ENCODE measurements at places on chromosomes 5 and 9. TPM values are rescaled to one million over a fixed set of nuclear protein-coding genes. Genes with fewer than 3 reads are reported as not detected.

The GRM6 gene
- not detected for total RNA-seq

The KDM4C gene
- 20.2 TPM for total RNA-seq

The FGF18 gene
- total RNA-seq: 0.61 TPM

GRCh38 chr5:156896546-156896945, 46.5 kb downstream of the PPP1R2B start:
- no peak overlapping the region for H3K27ac ChIP-seq
- no peaks in the 10 kb centered on the region for H3K4me1 ChIP-seq
- no peak for DNase-seq

DNA sequence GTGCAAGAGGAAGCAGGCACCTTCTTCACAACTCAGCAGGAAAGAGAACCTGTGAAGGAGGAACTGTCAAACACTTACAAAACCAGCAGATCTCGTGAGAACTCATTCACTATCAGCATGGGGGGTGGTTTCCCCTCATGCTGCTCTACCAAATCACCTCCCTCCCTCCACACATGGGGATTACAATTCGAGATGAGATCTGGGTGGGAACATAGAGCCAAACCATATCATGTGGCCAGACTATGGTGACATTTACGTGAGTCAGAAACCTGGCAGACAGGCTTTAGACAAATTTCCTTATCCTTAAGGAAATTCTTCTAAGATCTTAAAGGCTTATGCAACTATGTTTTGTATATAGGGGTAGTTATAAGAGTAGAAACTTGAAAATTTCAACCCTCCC, 8.7 kb upstream of the AOPEP start:
- H3K27me3 ChIP-seq: peaks cover 7% of the 10 kb centered on the region
- no peak overlapping the region for H3K4me3 ChIP-seq
- H3K27ac ChIP-seq: no peak overlapping the region
- H3K4me1 ChIP-seq: peaks cover 13% of the 10 kb centered on the region
- DNase-seq: no peak

DNA sequence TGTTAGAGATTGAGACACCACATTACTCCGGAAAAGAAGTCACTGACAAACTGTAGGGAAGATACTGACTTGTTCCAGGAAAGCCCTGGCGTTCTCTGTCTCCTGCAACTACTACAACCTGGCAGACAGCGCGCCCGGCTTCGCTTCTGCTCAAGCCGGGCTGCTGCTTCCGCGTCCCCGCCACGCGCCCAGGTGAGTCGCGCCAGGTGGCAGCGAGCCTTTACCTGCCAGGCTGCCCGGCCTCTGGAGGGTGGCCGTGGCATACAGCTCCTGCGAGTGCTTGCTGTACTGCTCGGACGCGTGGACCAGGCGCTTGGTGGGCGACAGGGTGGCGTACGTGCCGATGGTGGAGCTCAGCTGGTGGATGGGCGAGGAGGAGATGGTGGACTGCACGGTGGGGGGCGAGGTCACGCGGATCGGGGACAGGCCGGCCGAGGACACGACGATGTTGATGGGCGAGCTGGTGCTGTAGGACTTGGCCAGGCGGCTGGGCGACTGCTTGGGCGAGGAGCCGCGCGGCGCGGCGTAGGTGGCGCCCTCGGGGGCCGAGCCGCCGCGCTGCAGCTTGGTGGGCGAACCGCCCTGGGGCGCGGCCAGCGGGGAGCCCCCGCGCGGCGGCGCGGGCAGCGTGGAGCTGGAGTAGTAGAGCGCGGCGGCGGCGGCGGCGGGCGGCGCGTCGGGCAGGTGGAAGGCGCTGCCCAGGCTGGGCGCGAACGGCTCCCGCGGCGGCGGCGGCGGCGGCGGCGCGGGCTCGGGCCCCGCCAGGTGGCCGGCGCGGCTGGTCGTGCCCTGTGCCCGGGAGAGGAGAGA, 519.6 kb downstream of the CTNND2 start:
- no peaks in the 10 kb centered on the region for H3K4me1 ChIP-seq
- H3K4me3 ChIP-seq: no peak overlapping the region
- no peak overlapping the region for H3K27ac ChIP-seq
- no peaks in the 10 kb centered on the region for H3K27me3 ChIP-seq

- H3K27me3 ChIP-seq: peaks cover 16% of the 10 kb centered on the region
- peaks cover 19% of the 10 kb centered on the region for H3K4me1 ChIP-seq
- H3K36me3 ChIP-seq: no peaks in the 10 kb centered on the region
- DNase-seq: no peak
- H3K4me3 ChIP-seq: no peak overlapping the region
These were observed 109.7 kb upstream of the LHFPL2 start for GRCh38 chr5:78758169-78758839.
